Islet precursor cell (in vitro differentiated cells): ENCODE measurements at places on chromosomes 11 and 22.

- peak; percentile 85 for DNase-seq
Measured at GRCh38 chr22:45863981-45864751, 112.8 kb downstream of the WNT7B start.

- no peak for DNase-seq
Measured at GRCh38 chr11:30801357-30801756, 215.2 kb upstream of the MPPED2 start.

GRCh38 chr22:35663371-35663770, 15.1 kb downstream of the APOL6 start:
- no peak for DNase-seq

GRCh38 chr22:37008365-37008764, 10.9 kb downstream of the TST start:
- no peak for DNase-seq

DNA sequence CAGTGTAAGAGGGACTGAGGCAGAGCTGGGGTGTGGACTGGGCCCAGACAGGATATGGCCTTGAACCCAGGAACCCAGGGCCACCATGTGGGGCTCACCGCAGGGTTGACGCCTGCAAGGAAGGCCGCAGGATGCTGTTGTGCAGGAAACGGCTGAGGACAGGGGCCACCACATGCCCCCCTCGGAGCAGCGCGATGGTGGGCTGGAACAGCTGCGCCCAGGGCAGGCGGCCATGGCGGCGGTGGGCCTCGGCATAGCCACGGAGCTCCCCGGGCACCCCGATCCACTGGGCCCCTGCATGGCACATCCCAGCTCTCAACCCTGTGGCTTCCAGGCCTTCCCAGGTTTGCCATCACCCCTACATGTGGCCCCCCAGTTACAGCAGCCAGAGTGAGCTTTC, 12.2 kb downstream of the GGT5 start:
- no peak for DNase-seq

GRCh38 chr11:1876361-1877063, 15.2 kb downstream of the PRR33 start:
- peak; percentile 82 for DNase-seq

DNA sequence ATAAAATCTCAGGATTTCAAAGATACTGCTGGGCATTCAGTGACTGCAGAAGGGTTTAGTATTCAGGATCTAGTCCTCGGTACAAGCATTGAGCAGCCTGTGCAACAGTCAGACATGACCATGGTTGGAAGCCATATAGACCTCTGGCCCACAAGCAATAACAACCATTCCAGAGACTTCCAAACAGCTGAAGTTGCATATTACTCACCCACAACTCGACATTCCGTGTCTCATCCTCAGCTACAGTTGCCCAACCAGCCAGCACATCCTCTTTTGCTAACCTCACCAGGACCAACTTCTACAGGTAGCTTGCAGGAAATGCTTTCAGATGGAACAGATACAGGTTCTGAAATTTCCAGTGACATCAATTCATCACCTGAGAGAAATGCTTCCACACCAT, 156.8 kb downstream of the C11orf91 start:
- DNase-seq = no peak

DNA sequence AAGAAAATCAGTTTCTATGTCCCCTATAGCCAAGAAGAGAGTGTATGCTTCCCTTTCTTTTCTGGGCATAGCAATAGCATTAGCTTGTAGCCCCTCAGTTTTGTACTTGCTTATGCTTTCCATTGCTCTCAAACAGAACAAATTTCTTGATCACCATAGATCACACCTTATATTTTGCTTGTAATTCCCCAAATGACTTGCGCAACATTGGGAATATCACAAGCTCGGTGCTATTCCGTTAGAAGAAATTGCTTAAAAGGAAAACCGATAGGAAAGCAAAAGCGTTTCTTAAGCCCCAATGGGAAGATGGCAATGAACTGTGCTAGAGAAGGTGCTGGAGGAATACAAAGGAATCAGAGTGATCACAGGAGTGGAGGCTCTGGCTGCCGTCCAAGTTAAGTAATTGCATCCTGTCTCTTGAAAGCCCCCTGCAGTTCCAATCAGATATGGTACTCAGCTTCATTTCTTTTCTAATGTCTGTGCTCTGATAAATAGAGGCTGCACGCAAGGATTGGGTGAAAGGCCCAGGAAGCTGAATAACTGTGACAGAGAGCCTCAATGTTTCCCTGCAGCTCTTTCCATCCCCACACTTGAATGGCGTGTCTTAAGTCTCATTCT, 182.1 kb upstream of the KIRREL3 start:
- no peak for DNase-seq

- no peak for DNase-seq
Measured at GRCh38 chr11:128737704-128738103, 43.8 kb downstream of the FLI1 start.

DNA sequence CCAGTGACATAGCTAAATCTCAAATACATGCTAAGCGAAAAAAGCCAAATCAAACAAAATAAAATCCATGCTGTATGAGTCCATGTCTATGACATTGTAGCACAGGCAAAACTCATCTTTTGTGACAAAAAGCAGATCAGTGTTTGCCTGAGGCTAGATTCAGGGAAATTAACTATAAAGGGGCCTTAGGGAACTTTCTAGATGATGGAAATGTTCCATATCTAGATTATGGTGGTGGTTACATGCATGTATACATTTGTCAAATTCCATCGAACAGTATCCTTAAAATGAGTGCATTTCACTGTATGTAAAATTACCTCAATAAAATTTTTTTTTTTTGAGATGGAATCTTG, 14.9 kb downstream of the CD5 start:
- DNase-seq = no peak

- no peak for DNase-seq
Measured at GRCh38 chr11:88195908-88196307, 20.7 kb upstream of the RAB38 start.

- DNase-seq = peak; percentile 60
Measured at GRCh38 chr11:130964058-130964792, 47.9 kb upstream of the SNX19 start.

- DNase-seq = no peak
Measured at GRCh38 chr11:24543771-24544170, 46.9 kb downstream of the LUZP2 start.

GRCh38 chr11:86515297-86516094, 140.8 kb downstream of the CCDC81 start:
- peak; percentile 98 for DNase-seq

DNA sequence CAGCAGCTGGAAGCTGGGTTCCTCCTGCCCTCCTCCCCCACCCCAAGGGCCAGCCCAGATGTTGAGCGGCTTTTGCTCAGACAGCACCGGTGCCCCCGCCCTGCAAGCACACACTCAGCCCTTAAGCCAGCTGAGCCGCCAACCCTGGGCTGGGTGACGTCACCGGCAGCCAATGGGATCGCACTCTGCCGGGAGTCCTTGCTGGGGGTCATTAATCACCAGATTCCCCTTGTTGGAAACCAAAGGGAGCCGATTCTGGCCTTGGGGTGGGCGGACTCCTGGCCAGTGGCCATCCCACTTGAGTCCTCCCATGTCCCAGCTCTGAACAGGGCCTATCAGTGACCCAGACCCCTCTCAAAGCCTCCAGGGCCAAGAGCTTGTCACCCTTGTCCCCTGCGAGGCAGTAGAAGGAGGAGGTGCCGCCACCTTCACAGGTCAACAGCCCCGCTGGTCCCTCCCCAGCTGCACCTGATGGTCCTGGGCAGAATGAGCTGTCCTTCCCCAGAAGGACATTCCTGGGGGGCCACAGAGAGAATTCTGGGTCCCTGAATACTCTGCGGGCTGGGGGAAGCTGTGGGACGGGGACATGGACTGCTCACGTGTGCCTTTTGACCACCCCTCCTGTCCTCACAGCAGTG, 7.4 kb downstream of the DUSP8 start:
- peak; percentile 93 for DNase-seq

DNA sequence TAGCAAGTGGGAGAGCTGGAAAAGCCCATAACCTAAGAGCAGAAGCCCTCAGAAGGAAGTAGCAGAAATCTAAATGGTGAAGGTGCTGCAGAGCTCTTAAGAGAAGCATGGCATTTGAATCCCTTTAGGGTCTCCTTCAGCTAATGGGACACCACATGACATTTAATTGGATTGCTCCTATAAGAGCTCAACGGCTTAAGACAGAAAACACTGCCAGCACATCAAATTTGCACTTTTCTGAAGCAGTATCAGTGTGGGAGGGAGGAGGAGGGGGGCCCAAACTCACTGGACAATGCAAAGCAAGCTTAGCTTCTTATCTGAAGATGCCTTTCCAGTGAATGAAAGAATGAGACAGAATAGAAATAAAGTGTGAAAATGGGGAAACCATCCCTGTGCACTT, 287.9 kb upstream of the MTNR1B start:
- no peak for DNase-seq

GRCh38 chr11:119721129-119722120, 7.6 kb downstream of the NECTIN1 start:
- peak; percentile 83 for DNase-seq

GRCh38 chr22:30604723-30605122, 2.3 kb upstream of the TCN2 start:
- DNase-seq = no peak

- DNase-seq = no peak
Measured at GRCh38 chr22:35564975-35565867, 24.6 kb downstream of the RASD2 start.

GRCh38 chr11:111836162-111836561, 35.2 kb downstream of the ALG9 start:
- no peak for DNase-seq

DNA sequence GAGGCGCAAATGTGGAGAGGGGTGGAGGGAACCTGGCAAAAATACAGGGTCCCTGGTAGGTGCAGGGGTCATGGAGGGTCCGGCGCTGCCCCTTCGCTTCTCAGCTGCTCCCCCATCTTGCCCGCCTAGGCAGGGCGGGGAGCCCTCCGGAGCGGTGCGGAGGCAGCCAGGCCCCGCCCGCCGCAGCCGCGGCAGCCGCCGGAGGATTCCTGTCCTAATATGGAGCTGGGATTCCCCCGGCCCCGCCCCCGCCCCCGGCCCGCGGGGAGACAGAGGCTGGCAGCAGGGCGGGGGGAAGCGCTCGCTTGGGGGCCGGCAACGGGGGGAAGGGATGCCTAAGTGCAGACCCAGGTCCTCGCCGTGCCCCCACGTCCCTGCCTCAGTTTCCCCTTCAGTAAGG, 1.0 kb upstream of the NPAS4 start:
- no peak for DNase-seq

GRCh38 chr11:46188017-46188416, 66.8 kb upstream of the PHF21A start:
- no peak for DNase-seq

DNA sequence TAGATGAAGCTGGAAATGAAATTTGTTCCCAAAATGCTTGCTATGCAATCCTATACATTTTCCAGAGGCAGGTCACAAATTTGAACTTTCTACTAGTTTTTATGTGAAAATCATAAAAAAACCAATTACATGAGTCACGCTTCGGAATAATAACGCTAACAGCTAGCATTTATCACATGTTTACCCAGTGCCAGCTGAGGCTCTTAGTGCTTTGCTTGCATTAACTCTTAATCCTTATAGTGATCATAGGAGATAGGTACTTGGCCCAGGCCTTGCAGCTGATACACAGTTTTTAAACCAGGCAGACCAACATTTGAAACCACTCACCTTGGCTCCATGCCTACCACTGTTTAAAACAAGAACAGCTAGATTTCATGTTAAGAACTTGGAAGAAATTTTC, 131.8 kb upstream of the RAG2 start:
- DNase-seq = no peak

DNA sequence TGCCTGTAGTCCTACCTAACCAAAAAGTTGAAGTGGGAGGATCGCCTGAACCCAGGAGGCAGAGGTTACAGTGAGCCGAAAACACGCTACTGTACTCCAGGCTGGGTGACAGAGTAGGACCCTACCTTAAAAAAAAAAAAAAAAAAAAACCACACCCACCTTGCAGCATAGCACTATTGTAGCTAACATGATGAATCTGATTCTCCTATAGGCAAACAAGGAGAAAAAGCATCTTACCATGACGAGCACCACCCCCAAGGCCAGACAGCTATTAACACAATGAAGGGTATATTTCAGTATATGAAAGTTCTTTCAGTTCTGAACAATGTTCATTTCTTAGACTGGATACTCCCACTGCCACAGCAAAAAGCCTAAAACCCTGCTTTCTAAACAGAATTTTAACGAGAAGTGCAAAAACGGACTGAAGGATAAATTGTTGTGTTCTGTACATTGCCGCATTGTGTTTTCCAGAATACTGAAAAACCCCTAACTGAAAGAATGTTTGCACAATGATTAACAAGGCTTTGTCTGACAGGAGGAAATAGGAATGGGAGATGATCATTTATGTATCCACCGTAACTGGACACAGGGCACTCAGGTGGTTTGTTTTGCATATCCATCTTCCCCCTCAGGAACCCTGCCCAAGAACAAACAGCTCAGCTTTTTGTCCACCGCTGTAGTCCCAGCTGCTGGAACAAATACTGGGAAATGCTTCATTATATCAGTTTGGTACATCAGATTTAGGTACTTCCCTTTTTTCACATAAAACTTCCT, 8.9 kb downstream of the PISD start:
- no peak for DNase-seq

DNA sequence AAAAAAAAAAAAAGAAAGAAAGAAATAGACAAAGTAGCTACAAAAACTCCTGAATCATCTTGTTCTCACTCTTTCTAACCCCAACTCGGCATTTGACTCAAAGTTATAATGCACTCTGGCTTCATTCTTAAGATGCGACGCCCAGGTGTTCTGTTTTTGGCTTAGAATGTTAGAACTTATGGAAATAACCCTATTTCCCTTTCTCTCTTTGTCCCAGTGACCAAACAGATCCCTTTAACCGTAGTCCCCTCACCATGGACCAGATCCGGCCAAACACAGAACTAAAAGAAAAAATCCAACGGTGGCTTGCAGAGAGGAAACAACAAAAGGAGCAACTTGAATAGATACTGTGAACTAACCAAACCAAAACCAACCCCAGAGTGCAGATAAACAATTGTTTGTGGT, 5.3 kb upstream of the ATP5MG start:
- DNase-seq = no peak

DNA sequence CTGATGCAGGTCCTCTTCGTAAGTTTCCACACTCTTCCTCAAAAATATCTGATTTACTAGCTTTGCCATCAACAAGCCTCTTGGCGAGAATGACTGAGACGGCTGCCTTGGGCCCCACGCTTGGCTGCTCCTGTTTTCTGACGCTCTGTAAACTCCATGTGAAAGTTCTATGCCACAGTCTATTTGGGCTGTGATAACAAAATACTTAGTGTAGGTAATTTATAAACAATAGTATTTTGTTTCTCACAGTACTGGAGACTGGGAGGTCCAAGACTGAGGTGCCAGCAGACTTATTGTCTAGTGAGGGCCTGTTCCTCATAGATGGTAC, 123.2 kb upstream of the SORL1-AS1 start:
- DNase-seq = peak; percentile 8
